ENCODE measurements at places on chromosomes 3 and 15.

GRCh38 chr3:124969963-124970722 is 35.6 kb upstream of the MUC13 start:
- no peak for DNase-seq

GRCh38 chr15:60091157-60091556 is 87.0 kb downstream of the FOXB1 start:
- peak; percentile 89 for DNase-seq

DNA sequence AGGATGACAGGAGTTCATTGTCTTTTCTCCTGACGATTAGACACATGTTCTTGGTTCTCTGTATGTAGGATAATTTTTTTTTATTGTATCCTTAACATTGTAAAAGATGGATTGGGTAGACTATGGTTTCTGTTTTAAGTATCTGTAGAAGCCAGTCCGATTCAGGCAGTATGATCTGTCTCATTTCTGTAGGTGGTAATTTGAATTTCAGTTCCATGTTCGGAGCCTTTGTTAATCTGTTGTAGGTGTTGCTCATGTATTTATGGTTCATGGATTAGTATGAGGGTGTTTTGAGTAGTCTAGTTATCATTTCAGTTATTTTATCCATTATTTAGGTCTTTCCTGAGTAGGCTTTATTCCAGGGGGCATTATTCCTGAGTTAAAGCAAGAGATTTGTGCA is 32.4 kb upstream of the MME start:
- DNase-seq: no peak

DNA sequence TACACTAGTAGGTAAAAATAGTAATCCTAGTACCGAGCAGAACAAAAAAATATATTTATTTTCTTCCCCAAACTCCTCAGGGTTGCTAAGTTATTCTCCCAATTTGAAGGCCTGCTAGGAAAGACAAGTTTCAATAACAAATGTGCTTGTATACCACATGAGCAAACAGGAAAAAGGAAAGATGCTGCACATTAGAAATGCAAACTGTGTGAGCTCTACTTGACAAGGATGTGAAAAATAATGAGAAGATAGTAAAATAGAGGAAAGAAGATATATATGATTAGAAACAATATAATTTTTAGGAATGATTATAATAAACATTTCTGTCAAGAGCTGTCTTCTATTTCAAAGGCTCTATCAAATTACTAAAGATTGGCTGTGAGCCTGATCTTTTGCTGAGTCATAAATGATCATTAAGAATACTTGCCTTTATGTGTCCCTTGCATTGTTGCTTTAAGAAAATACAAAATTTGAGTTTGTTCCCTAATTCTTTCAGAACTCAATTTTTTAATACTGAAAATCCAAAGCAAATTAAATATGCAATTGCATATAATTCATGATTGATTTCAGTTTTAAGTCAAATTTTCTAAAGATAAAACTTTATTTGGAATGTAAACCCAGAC is 174.2 kb downstream of the NEK10 start:
- no peak for DNase-seq

DNA sequence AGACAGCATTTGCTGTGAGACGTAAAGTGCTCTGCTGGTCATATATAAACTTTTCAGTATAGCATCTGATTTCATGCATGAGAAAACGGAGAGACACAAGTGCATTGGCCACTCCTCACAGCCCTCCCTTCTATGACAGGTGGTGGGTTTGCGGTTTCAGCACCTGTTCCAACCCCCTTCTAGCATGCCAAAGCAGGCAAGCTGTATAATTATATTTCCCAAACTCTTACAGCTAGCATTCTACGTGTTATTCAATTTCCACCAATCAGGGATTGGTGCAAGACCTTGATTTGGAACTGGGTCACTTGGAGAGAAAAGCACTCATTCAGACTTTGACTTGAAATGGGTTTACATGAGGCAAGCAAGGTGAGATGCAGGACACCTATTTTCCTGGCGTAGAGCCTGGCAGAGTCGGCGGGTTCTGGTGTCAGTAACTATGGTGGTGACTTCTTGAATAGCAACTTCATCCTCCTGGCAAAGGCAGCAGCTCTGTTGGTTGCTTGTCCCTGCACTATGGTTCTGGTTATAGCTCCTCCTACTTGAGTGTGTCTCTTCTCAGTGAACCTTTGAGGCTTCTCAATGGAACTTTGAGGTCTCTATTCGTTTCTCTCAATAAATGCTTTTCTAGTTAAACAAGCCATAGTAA is 356.5 kb downstream of the TBL1XR1 start:
- no peak for DNase-seq
